ENCODE measurements at places on chromosomes 1 and 21.
A peak's percentile ranks its signal among the peaks of the same experiment; 100 is the strongest.

DNA sequence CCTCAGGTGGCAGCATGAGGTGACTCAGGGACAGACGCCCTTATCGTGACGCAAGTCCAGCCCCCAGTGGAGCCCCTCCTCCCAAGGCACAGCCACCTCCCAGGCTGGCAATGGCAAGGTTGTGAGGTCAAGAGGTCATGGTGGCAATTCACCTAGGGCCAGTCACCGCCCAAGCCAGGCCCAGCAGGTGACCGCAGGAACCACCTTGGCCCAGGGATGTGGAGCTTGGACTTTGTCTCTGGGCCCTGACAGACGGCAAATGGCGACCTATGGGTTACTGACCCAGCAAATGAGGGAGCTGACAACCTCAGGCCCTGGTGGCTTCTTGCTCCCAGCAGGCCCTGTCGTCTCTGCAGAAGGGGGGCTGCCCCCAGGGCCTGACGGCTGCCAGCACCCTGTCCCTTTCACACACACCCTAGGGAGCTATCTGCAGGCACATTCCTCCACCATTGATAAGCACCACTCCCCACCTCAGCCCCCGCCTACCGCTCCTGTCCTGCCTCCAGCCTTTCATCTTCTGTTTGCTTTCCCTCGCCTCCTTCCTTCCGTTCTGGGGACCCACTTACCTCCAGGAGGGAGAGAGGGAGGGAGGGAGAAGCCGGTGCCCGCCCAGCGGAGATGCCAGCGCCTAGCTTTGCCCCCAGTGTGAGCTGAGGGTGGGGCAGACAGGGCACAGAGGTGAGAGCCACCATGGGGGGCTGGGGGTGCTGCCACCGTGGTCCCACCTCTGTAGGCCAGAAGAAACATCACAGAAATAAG lies 12.1 kb downstream of the EPHA2 start:
- DNase-seq: no peak

- no peak for DNase-seq
Observed at GRCh38 chr21:33991133-33991532, 75.5 kb upstream of the ATP5PO start.

DNA sequence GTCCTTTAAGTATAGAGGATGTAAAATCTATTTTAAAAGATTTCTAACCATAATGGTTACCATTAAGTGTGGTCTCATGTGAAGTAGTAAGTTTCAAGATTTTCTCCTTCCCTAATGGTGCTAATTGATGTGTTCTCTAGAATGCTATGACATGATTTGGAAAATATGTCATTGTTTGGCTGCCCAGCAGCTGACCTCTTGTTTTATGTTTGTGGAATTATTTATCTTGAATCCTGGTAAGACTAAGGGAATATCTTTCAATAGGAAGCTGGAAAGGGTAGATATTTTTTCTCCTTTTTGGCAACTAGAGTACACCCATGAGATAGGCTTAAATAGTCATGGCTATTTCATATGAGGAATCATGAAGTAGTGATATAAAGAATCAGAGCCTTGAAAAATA lies 139.8 kb upstream of the CHODL start:
- no peak for DNase-seq

GRCh38 chr1:166297993-166298392 lies 131.2 kb upstream of the FAM78B start:
- no peak for DNase-seq

GRCh38 chr1:30198795-30199403 lies 524.5 kb downstream of the MATN1 start:
- DNase-seq: no peak

DNA sequence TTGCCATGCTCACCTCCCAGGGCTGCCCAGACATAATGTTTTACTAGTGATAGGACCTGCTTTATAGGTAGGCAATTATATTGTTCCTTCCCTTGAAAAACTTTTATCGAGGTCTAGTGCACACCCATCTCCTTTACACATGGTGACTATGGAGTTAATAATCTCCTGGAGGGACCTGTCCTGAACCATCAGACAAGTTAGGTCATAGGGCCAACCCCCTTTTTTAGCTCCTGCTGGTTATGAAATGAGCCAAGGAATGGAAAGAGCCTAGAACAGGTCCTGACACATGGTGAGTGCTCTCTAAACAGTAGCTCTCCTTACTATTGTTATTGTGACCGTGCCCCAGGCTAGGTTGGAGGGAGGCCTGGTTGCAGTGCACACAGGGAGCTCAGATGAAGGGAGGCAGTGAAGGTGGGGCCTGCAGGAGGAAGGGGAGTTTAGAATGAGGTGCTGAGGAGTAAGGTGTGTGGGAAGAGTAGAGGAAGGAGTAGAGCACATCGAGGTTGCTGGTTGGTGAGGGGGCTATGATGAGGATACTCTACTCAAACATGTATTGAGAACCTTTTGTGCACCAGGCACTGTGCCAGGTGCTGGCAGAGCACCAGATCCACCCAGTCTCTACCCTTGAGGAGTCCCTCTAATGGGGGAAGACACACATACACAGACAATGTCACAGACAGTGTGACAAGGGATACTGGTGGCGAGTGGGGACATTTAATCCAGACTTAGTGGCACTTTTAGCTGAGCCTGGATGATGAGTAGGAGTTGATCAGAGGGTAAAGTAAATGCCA lies 14.1 kb upstream of the LMNA start:
- DNase-seq: no peak

- DNase-seq: no peak
Observed at GRCh38 chr1:242187171-242187570, 188.3 kb upstream of the MAP1LC3C start.

DNA sequence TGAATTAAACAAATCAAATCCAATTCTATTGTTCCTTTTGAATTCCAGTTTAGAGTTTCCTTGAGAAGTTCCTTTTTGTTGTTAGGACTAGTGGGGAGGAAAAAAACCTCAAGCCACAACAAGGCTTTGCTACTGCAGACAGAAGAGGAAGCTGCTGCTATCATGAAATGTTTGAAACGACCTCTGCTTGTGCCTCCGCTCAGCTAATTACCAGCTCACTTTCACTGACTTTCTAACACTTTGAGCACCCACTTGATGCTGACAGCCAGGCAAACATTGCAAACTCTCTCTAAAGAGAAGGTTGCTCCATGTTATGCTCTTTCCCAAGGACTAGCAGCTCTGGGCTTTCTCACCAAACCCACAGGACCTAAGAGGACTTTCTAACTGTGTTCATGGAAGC lies 203.9 kb upstream of the PROX1 start:
- DNase-seq: no peak

- DNase-seq: no peak
Observed at GRCh38 chr21:20631633-20632032, 366.6 kb upstream of the NCAM2 start.

GRCh38 chr21:38434913-38435533 lies 63.3 kb downstream of the ERG start:
- no peak for DNase-seq

DNA sequence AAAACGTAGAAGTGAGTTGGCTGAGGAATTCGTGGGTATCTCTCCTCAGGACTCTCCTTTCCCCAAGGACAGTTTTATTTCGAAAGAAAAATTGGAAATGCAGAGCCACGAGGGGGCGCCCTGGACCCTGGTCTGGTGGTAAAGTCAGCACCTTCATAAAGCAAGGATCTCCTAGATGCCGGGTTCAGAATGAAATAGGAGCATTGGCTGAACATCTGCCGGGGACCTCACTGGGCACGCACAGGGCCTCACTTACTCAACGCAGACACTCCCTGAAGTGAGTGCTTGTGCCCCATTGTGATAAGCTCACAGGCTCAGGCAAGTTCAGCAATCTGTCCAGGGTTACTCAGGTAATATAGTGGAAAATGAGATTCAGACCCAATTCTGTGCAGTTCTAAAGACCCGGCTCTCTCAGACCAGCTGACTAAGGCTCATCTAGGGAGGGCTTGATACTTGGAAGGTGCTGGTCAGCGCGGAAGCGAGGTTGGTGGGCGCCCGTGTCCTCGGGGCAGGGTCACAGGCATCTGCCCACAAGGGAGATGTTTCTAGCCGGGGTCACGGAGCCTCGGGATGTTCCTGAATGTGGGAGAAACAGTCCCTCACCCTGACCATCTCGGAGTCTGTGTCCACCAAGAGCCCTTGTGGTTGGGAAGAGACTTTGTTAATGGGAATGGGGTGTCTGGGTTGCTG lies 55.7 kb upstream of the ETV3 start:
- peak; percentile 3 for DNase-seq

DNA sequence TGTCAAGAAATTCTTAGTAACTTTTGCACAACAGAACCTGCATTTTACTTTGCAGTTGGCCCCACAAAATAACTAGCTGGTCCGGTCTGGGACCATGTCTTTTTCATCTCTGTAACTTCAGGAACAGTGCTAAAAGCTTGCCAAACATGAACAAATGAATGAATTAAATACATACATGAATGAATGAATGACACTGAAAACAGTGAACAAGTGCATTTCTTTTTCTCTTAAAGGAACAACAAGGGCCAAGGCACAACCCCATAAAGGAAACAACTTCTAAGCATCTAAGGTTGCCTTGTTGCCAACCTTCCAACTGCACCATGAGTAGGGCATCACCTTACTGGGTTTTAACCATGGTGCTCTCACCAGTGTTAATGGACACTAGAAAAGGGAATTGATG lies 534.4 kb upstream of the PKN2 start:
- DNase-seq: no peak

DNA sequence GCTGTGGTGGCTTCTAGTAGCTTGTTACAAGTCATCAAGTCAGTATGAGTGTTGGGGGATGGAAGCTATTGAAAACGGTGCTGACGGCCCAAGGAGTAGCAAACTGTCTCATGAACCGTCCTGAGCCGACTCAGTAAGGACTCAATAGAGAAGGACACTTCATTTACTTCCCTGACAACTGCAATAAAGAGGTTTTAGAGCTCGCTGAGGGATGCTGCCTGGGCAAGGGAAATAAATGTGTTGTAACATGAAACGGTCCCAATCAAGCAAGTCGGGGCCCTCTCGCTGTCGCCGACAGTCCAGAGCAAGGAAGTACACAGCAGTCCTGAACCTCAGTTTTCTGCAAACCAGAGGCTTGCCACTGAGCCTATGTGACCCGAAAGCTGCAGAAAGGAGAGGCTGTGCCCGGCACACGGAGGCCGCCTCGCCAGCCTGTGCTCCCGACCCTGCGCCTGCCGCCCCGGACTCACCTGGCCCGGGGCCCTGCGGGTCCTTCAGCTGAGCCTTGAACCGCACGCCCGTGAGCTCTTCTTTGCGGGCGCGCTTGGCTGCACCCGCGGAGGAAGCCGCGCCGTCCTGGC lies 423 bp downstream of the URB1 start:
- no peak for DNase-seq

- DNase-seq: no peak
Observed at GRCh38 chr1:52677076-52677806, 20.9 kb downstream of the COA7 start.

- DNase-seq: no peak
Observed at GRCh38 chr1:25206201-25206600, 26.1 kb downstream of the SYF2 start.

DNA sequence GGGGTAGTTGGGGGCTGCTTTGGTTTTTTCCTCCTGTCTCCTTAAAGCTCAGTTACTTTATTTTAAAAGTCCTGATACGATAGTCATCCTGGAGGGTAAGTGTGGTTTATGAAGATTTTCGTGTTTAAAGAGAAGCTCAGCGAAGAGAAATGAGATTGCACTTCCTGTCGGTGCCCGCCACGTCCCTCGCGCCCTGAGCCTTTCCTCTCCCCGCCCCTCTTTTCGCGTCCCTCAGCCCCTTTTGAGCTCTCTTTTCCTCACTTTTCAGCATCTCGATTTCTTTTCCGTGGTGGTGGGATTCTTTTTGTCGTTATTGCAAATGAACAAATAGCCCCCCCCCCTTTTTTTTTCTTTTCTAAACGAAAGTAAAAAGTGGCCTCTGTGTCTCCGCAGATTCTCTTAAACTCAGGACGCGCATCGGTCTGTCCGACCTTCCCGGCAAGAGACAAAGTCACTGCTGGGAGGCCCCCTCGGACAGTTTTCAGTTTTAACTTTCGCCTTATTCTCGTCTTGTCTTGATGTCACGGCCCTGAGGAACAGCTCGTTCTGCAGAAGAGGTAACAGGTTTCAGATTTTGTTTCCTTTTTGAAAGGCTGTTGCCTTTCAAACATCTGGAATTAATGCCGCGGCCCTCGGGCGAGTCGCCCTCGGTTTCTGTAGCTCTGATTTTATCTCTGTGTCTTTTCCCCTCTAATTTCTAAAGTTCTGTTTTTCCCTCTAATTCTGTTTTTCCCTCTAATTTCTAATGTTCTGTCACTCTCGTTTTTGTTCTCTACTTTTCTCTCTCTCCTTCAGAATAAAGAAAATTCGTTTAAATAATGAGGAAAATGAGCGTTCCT lies 1.0 kb upstream of the DMRTA2 start:
- no peak for DNase-seq

DNA sequence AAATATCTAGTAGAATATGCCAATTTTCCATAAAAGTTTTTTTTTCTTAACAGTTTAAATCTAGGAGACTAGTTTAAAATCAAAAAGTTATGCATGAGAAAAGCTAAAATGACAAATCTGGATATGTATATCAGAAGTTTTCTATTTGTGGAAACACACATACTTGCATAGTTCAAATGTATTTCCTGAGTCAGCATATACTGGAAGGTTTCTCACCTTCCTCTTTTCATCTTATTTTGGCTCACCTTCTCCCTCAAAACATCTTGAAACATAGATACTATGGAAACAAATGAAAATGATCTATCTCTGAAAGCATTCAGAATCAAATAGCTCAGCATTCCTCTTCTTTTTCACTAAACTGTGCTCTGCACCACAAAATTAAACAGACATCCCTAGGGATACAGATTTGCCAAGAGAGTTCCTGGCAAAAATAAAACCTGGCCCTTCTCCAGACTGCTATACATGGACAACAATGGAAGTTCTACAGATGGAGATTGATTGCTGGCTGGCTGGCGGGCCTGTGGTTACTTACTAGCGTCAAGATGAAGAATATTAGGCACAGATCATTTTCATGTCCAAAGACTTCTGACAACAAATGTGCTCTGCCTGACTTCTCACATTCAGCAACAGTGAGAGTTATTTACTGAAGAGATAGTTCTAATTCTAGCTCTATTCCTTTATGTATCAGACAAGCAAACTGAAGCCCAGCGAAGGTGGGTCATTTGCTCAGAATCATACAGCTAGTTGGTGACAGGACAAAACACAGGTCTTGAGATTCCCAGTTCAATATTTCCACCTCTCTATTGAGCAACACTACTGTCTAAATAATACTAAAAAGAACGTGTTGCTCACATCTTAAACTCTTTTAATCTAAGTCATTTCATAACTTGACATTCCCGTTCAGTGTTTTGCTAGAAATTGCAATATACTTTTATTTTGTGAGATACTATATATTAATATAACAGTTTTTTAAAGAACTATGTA lies 26.6 kb downstream of the DIPK1A start:
- DNase-seq: peak; percentile 13

All from nucleus accumbens (tissue), 56 donors.